ENCODE measurements at places on chromosomes 4 and X. TPM values are rescaled to one million over a fixed set of nuclear protein-coding genes. Genes with fewer than 3 reads are reported as not detected.

GRCh38 chr4:154743683-154744340 is at the start of gene LRAT:
TSS of gene LRAT (plus strand) at chr4:154744000. CDS start at chr4:154744327, 327 bp downstream.
- peak; percentile 49 for DNase-seq

DNA sequence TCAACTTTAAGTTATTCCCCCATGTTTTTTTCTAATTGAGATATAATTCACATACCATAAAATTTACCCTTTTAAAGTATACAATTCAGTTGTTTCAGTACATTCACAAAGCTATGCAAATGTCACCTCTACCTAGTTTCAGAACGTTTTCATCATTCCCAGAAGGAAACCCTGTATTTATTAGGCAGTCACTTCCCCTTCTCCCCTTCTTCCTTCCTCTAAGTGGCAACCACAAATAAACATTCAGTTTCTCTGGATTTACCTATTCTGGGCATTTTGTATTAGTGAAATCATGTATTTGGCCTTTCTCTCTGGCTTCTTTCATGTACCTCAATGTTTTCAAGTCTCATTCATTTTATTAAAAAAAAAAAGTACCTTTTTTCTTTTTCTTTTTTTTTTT is 101.9 kb downstream of the TET2 start:
- DNase-seq = no peak

DNA sequence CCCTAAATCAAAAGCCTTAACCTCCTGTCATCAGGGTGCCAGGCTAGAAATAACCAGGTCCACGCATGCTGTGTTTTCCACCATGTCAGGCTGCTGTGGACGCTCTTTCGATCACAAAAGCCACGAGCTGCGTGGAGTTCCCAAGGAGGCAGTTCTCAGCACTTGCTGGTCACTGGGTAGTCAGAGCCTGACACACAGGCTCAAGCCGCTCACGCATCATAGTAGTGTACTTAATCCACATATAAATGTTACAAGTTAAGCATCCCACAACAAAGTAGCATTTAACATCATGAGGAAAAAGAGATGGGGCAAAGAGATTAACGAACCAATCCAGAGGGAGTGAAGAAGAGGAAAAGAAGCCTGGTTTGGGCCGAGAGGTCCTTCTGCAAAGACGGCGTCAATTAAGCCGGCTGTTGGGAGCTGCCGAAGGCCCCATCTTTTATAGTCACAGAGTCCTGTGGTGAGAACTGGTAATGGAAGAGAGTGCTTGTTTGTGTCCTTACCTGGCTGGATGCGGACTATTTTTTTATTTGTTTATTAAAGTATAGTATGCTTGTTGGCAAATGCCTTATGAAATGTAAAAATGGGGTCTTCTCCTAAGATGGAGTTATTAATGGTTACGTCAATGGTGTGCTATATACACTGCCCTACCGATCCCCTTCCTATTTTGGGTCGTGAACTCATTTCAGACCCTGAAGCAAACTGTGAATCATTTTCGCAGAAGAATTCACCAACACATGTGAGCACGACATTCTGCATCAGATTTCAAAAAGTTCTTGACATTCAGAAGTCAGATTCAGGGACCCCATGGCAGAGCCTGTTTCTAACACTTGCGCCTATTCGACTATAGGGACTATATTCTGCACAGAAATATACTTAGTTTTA is 675 bp downstream of the PRIMPOL start:
- DNase-seq = no peak

DNA sequence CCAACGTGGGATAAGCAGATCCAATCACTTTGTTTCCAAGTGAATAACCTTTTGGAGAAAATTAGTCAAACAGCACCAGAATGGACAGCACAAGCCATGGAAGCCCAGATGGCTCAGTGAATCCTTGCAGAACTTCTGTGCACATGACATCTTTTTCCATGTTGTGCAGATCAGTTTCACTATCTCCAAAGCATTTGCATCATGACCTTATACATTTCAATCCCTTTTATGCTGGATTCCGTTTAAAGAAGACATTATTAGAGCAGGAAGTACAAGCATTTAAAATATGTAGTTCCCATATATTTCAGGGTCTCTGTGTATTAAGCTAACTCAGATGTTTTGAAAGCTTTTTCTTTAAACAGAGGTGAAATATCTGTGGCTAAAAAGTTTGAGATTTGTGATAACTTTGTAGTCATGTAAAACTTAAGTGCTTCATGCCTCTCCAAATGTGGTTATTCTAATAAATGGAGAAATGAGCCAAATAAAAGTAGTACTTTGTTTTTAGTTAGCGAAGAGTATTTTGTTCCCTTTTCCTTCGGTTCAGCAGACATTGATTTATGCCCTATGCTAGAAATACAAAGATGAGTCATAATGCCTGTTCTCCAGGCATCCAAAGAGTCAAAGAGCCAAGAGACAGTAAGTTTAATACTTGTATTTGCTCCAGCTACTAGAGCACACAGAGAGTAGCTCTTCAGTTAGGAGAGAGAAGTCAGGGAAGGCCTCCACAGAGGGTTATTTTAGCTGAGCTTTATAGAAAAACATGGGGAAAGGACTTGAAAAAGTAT is 39.0 kb downstream of the PLAC8 start:
- DNase-seq = no peak

DNA sequence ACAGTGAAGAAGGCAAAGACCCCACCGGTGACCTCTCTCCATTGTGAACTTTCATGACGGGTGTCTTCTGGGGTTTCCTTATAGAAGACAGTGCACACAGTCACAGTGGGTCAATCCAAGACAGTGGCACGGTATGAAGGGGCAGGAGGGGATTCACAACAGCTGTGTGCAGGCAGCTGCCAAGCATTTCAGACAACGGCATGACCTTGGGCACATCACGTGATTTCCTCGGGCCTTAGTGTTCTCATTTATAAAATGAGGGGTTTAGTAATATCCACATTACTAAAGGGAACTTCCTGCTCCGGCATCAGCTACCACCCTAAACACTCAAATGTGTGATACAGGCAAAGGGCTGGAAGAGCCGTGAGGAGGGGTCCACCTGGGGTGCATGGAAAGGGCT is 42.9 kb downstream of the RBM47 start:
- DNase-seq = no peak

GRCh38 chr4:110442309-110442708 is 33.6 kb upstream of the ENPEP start:
- no peak for DNase-seq

GRCh38 chr4:76205476-76205875 is 8.1 kb downstream of the SCARB2 start:
- DNase-seq = no peak

- DNase-seq = no peak
These were observed 8.0 kb downstream of the MSX1 start for GRCh38 chr4:4867375-4868039.

DNA sequence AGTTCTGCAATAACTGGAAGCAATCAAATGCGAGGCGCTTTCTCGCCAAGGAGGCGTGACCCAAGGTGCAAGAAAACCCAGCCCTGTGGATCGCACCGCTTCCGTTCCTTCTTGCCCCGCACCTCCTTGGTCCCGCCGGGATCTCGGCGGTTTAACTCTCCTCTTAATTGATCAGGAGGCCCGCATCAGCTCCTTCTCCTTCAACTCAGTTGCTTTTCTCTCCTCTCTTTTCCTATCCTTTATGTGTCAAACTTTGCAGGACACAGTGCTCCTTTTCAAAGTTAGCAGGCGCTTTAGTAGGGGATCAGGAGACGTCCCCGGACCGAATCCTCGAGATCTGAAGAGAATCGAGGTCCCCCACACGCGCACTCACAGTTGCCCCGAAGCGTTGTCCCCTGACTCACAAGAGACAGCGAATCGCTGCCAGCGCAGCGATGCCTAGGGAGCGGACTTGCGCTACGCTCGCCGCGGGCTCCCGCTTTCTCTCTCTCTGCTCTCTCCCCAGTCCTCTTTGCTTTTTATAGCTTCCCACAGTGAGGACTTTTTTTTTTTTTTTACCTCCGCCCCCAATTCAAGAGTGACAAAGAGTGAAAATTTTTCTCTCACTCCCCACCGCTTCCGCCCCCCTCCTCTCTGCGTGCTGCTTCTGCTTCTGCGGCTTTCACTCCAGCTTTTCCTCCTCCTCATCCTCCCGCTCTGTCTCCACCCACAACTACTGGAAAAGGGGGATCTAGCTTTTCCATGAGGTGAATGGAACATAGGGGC is at the start of gene DKK2:
Gene DKK2 (minus strand): TSS at position 495 of the 765 bp plus-strand sequence. CDS start 722 bp downstream, outside the sequence.
- no peak for DNase-seq

- no peak for DNase-seq
These were observed 1.1 kb upstream of the RAB40A start for GRCh38 chrX:103520386-103520785.

- no peak for DNase-seq
These were observed 17.6 kb upstream of the SOD3 start for GRCh38 chr4:24777536-24778463.

DNA sequence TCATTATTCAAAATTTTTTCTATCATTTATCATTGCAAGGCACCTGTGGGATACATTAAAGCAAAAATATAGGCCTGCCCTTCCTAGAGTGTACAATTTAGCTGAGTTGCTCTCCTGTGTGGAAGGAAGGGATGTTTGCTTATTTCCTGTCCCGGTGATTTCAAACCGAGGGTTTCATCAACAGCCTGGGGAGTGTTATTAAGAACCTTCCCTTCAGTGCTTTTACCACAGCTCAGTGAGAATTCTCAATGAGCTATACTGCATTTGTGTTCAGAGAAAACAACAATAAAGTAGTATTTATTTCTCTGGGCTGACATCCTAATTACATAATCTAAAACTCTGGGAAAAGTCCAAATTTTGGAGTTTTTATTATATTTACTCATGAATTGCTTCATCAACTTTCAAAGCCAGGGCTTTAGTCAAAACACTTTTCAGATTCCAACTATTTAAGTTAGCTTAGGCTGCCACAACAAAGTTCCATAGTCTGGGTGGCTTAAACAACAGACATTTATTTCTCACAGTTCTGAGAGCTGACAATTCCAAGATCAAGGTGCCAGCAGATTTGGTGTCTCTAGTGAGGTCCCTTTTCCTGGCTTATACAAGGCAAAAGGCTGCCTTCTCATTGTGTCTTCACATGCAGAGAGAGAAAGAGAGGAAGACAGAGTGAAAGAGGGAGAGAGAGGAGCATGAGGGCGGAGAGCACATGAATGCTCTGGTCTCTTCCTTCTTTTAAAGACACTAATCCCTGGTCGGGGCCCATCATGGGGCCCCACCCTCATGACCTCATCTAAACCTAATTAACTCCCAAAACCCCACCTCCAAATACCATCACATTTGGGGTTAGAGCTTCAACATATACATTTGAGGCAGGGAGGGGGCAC is 62.6 kb downstream of the MMRN1 start:
- no peak for DNase-seq

- no peak for DNase-seq
These were observed 177.3 kb downstream of the GRIA3 start for GRCh38 chrX:123361371-123361770.

The CENPVL2 gene
- not detected for total RNA-seq

The PRDM8 gene
- 4.2 TPM for total RNA-seq

The SYTL4 gene
- not detected for total RNA-seq

The S100G gene
- not detected for total RNA-seq

The RBM46 gene
- not detected for total RNA-seq

The GPR173 gene
- not detected for total RNA-seq
